ENCODE measurements at places on chromosomes 5 and 9.

DNA sequence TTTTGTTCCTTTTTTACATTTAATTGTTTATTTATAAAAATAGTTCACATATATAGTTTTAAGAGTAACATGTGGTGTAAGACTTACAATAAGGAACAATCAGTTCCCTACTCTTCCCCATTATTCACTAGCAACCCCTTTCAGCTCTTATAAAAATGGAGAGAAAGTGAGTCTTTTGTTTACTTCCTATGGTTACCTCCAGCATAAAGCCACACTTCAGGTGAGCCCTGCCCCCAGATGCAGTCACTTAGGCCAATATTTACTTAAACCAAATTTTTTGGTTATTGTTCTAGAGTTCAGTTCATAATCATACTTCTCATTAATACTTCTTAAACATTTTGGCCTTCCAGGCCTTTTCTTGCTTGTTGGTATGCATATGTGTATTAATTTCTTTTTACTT lies 33.7 kb downstream of the UBE2R2 start:
- no peak overlapping the region for H3K4me3 ChIP-seq
- no peaks in the 10 kb centered on the region for H3K27me3 ChIP-seq
- H3K36me3 ChIP-seq = no peaks in the 10 kb centered on the region
- no peaks in the 10 kb centered on the region for H3K4me1 ChIP-seq

GRCh38 chr5:61596265-61596664 lies 264.2 kb downstream of the ZSWIM6 start:
- H3K4me1 ChIP-seq = peaks cover 30% of the 10 kb centered on the region
- no peak for DNase-seq
- H3K4me3 ChIP-seq = no peak overlapping the region
- H3K27ac ChIP-seq = no peak overlapping the region
- no peaks in the 10 kb centered on the region for H3K36me3 ChIP-seq

- H3K27ac ChIP-seq = no peak overlapping the region
- H3K36me3 ChIP-seq = no peaks in the 10 kb centered on the region
- DNase-seq = no peak
- no peaks in the 10 kb centered on the region for H3K27me3 ChIP-seq
- H3K4me3 ChIP-seq = no peak overlapping the region
- no peaks in the 10 kb centered on the region for H3K4me1 ChIP-seq
Measured at GRCh38 chr5:124789104-124789605, 42.7 kb upstream of the ZNF608 start.

DNA sequence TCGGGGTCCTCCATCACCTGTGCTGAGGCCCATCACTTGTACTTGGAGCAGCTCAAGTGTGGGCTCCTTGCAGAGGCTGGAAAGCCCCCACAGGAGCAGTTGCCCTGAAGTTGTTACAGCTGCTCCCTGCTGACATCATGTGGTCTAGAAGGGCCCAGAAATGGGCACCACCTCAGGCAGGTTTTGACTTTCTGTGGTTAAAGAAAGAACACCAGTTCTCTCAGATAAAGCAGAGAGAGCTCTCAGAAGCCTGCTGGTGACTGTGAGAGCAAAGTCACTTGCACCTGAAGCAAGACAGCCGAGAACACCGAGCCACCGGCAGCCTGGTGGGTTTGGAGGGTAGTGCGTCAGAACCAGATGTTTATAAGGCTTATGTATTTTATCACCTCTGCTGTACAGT lies 70.4 kb downstream of the MVB12B start:
- H3K4me1 ChIP-seq = peaks cover 13% of the 10 kb centered on the region
- no peak overlapping the region for H3K27ac ChIP-seq

- H3K27ac ChIP-seq = no peak overlapping the region
- H3K36me3 ChIP-seq = peaks cover 1% of the 10 kb centered on the region
- H3K4me3 ChIP-seq = no peak overlapping the region
Measured at GRCh38 chr5:157085930-157086329, 22.9 kb downstream of the HAVCR2 start.

GRCh38 chr5:82911910-82912309 lies 165.3 kb downstream of the TMEM167A start:
- H3K4me3 ChIP-seq = no peak overlapping the region
- no peaks in the 10 kb centered on the region for H3K36me3 ChIP-seq
- H3K4me1 ChIP-seq = no peaks in the 10 kb centered on the region
- H3K27ac ChIP-seq = no peak overlapping the region
- no peaks in the 10 kb centered on the region for H3K27me3 ChIP-seq

DNA sequence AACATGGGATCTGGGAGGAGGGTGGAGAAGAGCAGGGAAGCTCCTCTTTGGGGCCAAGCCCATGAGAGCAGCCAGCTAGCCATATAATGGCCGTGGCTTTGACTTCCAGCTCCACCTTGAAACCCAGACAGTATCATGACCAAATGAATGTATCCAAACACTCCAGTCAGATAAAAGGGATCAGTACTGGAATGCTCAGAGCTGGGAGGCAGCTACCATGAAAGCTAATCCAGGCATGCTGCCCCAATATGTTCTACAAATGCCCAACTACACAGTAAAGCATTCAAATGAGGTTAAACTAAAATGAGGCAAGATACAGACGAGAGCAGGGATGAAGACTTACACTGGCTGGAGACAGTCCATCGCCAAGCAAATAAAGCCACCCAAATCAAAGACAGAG lies 69.4 kb downstream of the FRMD3 start:
- H3K36me3 ChIP-seq = no peaks in the 10 kb centered on the region
- peaks cover 15% of the 10 kb centered on the region for H3K4me1 ChIP-seq
- no peak overlapping the region for H3K4me3 ChIP-seq
- no peaks in the 10 kb centered on the region for H3K27me3 ChIP-seq
- no peak for DNase-seq
- no peak overlapping the region for H3K27ac ChIP-seq

DNA sequence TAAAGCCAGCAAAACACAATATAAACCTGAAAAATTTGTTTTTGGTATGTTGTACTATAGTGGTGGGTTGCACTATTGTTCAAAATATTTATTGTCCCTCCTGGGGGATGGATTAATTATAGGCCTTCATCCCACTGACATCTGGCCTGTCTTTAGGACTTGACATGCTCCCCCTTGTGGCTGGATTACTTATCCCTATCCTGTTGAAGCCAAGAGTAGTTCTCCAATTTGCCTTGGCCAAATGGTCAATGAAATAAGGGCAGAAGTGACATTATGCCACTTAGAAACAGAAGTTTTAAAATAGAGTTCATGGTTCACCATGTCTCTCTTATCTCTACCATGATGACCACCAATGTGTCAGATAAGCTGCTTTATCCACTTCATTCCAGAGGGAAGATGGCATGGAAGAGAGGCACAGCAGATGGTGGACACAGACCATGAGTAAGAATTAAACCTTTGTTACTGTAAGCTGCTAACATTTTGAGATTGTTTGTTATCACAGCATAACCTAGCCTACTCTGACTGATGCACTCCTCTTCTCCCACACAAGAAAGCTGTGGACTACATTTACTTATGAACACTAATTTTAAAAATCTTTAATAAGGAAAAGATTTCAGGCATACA lies 29.2 kb upstream of the ARHGEF28 start:
- no peak overlapping the region for H3K27ac ChIP-seq
- no peaks in the 10 kb centered on the region for H3K4me1 ChIP-seq
- H3K36me3 ChIP-seq = no peaks in the 10 kb centered on the region
- H3K4me3 ChIP-seq = no peak overlapping the region
- H3K27me3 ChIP-seq = no peaks in the 10 kb centered on the region

GRCh38 chr9:12461763-12462460 lies 231.3 kb upstream of the TYRP1 start:
- no peaks in the 10 kb centered on the region for H3K36me3 ChIP-seq
- no peak overlapping the region for H3K4me3 ChIP-seq

GRCh38 chr5:76402251-76402885 lies 717 bp upstream of the IQGAP2 start:
- no peaks in the 10 kb centered on the region for H3K27me3 ChIP-seq
- H3K4me1 ChIP-seq = peaks cover 27% of the 10 kb centered on the region

- peaks cover 4% of the 10 kb centered on the region for H3K27me3 ChIP-seq
- no peak overlapping the region for H3K4me3 ChIP-seq
- no peaks in the 10 kb centered on the region for H3K36me3 ChIP-seq
- no peak overlapping the region for H3K27ac ChIP-seq
- H3K4me1 ChIP-seq = no peaks in the 10 kb centered on the region
Measured at GRCh38 chr9:1918108-1918507, 97.0 kb upstream of the SMARCA2 start.

- H3K27me3 ChIP-seq = peaks cover 17% of the 10 kb centered on the region
- no peak overlapping the region for H3K4me3 ChIP-seq
- H3K4me1 ChIP-seq = no peaks in the 10 kb centered on the region
- H3K27ac ChIP-seq = no peak overlapping the region
Measured at GRCh38 chr5:181151146-181151545, 3.8 kb downstream of the OR2V2 start.

DNA sequence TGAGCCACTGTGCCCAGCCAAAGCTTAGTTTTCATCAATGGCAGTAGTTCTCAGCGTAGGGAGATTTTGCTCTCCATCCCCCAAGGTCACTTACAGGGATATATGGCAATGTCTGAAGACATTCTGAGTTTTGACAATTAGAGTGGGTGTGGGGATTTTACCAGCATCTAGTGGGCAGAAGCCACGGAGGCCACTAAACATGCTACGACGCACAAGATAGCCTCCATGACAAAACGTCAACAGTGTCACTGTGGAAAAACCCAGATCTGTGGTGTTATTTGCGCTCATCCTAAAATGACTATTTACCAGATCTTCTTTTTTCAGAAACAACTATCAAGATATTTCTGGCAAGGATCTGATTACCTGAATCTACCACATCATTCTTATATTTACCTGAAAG lies 68.2 kb downstream of the CDC14B start:
- H3K27me3 ChIP-seq = no peaks in the 10 kb centered on the region
- H3K4me1 ChIP-seq = peaks cover 9% of the 10 kb centered on the region
- H3K27ac ChIP-seq = no peak overlapping the region
- H3K36me3 ChIP-seq = no peaks in the 10 kb centered on the region

DNA sequence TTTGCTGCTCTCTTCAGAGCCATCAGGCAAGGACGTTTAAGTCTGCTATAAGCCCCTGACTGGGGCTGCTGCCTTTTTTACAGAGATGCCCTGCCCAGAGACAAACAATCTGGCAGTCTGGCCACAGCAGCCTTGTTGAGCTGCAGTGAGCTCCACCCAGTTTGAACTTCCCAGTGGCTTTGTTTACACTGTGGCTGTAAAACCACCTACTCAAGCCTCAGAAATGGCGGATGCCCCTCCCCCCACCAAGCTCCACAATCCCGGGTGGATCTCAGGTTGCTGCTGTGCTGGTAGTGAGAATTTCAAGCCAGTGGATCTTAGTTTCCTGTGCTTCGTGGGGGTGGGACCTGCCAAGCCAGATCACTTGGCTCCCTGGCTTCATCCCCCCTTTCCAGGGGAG lies 59.7 kb upstream of the SNCAIP start:
- no peak overlapping the region for H3K27ac ChIP-seq
- no peaks in the 10 kb centered on the region for H3K4me1 ChIP-seq
- no peaks in the 10 kb centered on the region for H3K27me3 ChIP-seq
- H3K36me3 ChIP-seq = no peaks in the 10 kb centered on the region
- no peak for DNase-seq
- no peak overlapping the region for H3K4me3 ChIP-seq

DNA sequence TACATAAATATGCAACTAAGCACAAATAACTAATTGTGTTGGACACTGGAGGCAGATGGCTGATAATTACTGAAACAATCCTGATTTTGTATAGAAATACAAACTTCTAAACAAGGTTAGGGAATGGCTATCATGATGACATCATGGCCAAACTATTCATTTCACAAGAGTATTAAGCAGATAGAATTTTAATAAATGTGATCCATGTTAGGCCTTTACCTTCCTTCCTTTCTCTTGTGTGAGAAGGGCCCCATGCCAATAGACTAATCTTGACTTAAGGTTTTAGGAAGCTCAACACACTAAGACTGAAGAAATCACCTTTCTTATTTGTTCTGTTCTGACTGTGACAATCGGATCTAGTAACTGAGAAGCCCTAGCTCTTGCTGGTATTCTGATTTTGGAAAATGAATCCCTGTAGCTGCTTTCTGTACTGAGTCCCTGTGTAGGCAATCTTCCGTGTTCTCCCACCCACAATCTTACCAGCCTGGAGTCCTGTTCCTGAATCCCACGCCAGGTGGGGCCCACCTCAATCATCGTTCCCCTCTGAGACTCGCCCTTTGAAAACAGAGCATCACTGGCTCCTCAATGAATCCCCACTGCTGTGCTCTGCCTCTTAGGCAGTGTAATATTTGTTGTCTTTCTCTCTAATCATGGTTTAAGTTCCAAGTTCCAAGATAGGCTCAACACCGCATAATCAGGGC lies 168.7 kb upstream of the GNA14 start:
- H3K27me3 ChIP-seq = no peaks in the 10 kb centered on the region
- H3K27ac ChIP-seq = no peak overlapping the region
- no peak for DNase-seq

GRCh38 chr5:170534177-170534576 lies 30.4 kb downstream of the KCNIP1 start:
- peaks cover 28% of the 10 kb centered on the region for H3K27me3 ChIP-seq
- H3K27ac ChIP-seq = no peak overlapping the region
- no peak overlapping the region for H3K4me3 ChIP-seq
- H3K36me3 ChIP-seq = no peaks in the 10 kb centered on the region
- peak; percentile 50 for DNase-seq
- H3K4me1 ChIP-seq = no peaks in the 10 kb centered on the region

GRCh38 chr5:168047043-168047668 lies 244.3 kb upstream of the WWC1 start:
- DNase-seq = peak; percentile 72
- no peaks in the 10 kb centered on the region for H3K4me1 ChIP-seq
- H3K27me3 ChIP-seq = no peaks in the 10 kb centered on the region

GRCh38 chr5:80054682-80055081 lies 19.5 kb downstream of the THBS4 start:
- no peaks in the 10 kb centered on the region for H3K4me1 ChIP-seq
- no peak overlapping the region for H3K4me3 ChIP-seq
- no peak overlapping the region for H3K27ac ChIP-seq
- DNase-seq = no peak
- no peaks in the 10 kb centered on the region for H3K36me3 ChIP-seq

DNA sequence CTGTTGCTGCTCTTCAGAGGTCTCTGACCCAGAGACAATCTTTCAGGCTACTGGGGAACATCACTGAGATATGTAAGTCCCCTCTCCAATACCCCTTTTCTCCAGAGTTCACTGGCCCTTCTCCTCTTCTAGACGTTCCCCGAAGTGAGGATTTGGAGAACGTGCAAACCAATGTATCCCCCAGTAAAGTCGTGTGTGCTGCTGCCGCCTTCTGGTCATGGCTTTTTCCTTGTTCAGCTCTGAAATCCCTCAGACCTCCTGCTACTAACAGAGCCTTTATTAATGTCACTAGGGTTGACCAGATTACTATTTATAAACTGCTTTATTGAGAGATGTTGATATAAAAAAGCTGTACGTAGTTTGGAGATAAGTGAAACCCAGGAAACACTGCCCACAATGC lies 1028.6 kb downstream of the CDH9 start:
- DNase-seq = peak; percentile 3
- no peaks in the 10 kb centered on the region for H3K27me3 ChIP-seq
- H3K4me1 ChIP-seq = no peaks in the 10 kb centered on the region

DNA sequence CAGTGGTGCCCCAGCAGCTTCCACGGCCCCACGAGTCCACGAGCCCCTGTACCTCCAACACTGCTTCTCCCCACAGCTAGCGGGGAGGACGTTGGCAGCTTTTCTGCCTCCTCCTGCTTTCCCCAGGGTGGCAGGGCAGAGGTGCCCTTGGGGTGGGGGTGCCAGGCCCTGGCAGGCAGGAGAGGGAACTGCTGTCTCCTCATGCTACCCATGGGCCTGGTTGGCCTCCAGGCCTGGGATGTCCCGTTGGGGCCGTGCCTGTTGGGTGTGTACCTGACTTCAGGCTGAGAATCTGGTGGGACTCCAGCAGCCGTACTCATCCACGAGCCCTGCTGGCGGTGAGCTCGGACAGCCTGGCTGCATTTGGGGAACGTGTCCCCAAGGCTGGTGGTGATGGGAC lies 27.3 kb downstream of the RXRA start:
- H3K27ac ChIP-seq = no peak overlapping the region
- peaks cover 29% of the 10 kb centered on the region for H3K4me1 ChIP-seq
- H3K36me3 ChIP-seq = no peaks in the 10 kb centered on the region
- no peak for DNase-seq
- no peaks in the 10 kb centered on the region for H3K27me3 ChIP-seq
